T-helper 9 cell (primary cell): ENCODE measurements at places on chromosomes 3 and 15.

DNA sequence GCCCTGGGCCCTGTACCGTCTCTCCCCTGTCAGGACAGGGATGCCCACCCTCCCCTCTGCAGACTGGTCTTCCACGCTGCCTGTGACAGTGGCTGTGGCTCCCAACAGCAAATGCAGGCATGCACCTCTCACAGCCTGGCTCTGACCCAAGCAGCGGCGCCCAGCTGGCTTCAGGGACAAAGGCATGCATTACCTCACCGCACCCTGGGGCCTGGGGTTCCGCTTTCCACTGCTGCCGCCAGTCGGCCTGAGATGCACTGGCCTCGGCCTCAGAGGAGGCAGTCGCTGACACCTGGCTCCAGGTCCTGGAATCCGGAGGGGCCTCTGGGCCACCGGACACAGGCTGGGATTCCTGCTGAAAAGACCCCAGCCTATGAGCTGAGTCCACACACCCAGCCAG is 70.3 kb downstream of the SCN5A start:
- no peak for DNase-seq

- no peak for DNase-seq
Observed at GRCh38 chr15:69685512-69686452, 233.2 kb downstream of the RPLP1 start.

- DNase-seq: no peak
Observed at GRCh38 chr15:31393444-31394091, 66.9 kb downstream of the KLF13 start.

GRCh38 chr3:99418709-99419108 is 219.7 kb upstream of the COL8A1 start:
- no peak for DNase-seq

DNA sequence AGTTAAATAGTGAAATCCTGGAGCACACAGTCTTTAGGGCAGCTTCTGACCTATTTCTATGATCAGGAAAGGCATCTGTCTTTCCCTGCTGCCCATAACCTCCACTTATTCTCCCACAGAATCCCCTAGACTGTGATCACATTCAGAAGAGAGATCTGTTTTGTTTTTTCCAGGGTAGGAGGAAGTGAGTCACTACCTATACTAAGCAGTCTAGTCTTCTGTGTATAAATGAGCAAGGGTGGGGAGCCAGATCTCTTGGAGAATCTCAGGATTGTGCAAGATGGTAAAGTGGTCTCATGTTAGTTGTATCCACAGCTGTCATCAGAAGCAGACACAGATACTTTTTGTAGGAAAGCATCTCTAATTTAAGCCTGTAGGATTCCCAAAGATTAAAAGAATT is 11.8 kb upstream of the FBXO22 start:
- no peak for DNase-seq

- no peak for DNase-seq
Observed at GRCh38 chr3:46673151-46674030, 20.1 kb downstream of the ALS2CL start.

GRCh38 chr3:173586166-173586565 is 188.6 kb downstream of the NLGN1 start:
- DNase-seq: no peak

DNA sequence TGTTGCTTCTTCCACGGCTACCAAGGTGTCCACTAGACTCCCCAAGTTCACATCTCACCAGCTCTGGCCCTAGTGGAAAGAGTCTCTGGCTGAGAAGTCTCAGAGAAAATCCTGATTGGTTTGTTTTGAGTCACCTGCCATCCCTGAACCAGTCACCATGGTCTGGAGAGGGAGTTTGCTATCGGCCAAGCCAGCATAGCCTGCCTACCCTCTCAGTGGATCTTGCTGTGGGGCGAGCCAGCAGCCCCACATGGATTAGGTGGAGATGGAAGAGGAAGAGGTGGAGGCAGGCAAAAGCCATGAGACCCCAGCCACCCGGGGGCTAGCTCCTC is 48.1 kb upstream of the FLNB start:
- no peak for DNase-seq

DNA sequence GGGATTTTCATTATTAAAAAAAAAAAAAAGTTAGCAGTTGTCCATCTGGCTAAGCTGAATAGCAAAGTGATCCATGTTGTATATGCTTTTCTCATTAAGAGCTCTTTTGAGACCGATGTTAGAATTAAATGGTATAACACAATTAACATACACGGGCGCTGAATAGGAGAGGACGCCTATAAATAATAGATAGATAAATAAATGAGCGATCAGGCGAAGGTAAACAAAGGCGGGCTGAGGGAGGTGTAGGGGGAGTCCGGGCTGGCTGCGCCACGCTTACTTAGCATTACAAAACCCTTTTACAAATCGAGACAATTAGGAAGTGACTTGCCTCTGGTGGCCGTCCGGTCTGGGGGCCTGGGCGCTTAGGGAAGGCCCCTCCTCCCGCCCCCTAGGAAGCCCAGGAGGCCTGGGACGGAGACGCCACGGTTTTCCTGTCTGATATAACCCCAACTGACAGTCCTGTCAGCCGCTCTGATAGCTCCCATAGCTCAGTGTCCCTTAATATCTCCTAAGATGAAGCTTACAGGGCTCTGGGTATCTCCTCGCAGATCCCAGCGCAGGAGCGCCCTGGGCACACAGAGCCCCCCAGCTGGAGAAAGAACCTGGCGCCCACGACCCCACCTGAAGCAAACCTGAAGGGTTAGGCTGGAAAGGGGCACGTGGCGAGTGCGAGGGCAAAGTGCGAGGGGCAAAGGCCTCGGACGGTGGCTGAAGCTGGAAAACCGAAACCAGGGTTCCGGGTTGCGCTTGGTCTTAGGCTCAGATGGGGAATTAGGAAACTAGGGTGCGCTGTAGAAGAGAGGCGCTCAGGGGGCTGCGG is 3.6 kb downstream of the SOX14 start:
- no peak for DNase-seq

DNA sequence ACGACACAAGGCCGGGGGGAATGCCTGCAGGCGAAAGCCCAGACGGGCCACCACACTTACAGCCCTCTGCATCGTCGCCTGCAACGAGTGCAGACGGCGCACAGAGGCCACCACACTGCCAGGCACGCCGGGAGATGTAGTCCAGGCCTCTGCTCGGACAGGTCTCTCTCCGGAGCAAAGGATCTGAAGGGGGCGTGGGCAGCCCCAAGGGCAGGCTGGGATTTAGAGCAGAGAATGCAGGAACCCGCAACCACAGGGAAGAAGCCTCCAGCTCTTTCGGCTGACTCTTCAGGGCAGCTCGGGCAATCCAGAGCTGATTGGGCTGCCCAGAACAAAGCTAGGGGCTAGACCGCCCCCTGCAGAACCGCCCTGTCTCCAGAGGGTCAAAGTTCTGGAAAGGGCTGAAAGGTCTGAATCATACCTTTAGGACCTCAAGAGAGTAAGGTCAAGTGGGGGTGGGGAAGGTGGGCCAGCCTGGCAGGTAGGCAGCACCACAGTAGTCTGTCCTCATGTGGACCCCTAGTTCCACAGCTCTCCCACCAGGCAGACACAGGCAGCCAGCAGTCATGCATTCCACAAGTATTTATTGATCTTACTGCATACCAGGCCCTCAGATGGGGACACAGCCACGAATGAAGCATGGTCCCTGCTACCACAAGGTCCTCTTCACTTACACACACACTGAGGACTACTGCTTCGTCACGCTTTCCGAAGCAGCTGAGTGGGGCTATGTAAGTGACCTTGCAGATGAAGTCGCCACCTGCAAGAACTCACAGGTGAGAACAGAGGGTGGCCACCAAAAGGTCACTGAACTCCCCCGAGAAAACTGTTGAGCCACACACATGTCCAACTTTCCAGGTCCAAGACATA is at the start of gene AMT:
TSS of gene AMT (minus strand) at position 95 of the 870 bp plus-strand sequence. CDS start at position 72, 23 bp downstream.
- no peak for DNase-seq

- DNase-seq: no peak
Observed at GRCh38 chr3:134325706-134326105, 48.5 kb downstream of the AMOTL2 start.

DNA sequence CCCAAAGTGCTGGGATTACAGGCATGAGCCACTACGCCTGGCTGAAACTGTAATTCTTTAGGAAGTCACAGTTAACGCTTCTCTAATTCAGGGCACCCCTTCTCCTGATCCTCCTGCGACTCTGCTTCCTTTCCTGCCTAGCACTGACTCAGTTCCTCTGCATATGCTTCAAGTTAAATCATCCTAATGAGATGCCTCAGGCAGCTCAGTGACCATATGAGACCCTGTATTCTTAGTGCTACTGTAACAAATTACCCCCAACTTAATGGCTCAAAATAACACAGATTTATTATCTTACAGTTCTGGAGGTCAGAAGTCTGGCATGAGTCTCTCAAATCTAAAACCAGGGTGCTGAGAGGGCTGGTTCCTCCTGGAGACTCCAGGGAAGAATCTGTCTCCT is 271.8 kb upstream of the LYSMD4 start:
- DNase-seq: no peak

DNA sequence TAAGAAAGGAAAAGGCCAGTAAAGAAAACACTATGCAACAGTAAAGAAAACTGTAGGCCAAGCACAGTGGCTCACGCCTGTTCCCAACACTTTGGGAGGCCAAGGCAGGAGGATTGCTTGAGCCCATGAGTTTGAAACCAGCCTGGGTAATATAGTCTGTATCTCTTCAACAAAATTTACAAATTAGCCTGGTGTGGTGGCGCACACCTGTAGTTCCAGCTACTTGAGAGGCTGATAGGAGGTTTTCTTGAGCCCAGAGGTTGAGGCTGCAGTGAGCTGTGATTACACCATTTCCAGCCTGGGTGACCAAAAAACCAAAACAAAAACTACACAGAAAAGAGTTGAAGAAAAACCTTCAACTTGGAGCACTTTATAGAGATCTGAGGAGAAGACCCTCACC is 31.8 kb downstream of the DAG1 start:
- no peak for DNase-seq

GRCh38 chr3:170346481-170347392 is 10.8 kb upstream of the SKIL start:
- DNase-seq: no peak

DNA sequence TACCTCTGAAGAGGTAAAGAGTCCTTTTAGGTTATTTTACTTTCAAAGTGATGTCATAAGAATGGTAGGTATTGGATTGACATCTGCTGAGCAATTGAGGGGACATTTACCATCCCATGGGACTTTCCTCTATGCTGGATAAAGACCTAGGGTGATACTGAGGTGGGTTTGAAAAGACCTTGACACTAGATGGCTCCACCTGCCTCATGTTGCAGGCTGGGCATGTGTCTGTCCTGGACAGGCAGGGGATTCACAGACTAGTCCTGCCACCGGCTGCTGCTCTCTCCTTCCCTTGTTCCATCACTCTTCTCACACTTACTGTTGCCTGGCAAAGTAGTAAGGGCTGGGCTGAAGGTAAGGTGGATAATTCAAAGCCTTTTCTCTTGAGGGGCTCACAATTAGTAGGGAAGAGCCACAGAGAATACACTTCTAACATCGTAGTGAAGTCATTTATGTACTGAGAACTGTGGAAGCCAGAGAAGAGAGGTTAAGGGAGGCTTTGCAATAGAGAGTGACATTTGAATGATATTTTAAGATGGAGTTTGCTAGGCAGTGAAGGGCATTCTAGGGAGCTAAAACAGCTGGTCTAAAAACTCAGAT is 27.7 kb downstream of the TRAK1 start:
- DNase-seq: no peak

GRCh38 chr3:134287512-134287911 is 36.9 kb upstream of the RYK start:
- no peak for DNase-seq

GRCh38 chr15:47820747-47821319 is 103.5 kb downstream of the SEMA6D start:
- DNase-seq: no peak

GRCh38 chr15:28885630-28886430 is at the start of gene APBA2:
TSS of gene APBA2 (plus strand) at chr15:28885974. CDS start at chr15:29053885, 167,911 bp downstream.
- peak; percentile 23 for DNase-seq

DNA sequence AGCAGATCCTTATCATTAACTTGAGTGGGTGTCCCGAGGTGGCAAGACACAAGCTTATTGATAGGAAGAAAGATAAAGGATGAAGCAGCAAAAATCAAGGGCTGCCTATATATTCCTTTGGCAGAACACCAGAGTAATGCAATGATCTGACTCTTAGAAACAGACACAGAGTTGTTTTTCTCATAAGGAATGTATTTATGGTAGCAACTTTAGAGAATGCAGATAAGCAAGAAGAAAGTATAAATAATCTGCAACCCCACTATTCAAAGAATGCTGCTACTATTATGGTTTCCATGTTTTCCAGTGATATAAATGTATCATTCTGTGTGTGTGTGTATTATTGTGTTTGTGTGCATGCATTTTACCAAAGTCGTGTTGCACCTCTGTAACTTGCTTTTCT is 208.3 kb downstream of the THSD4 start:
- DNase-seq: no peak

GRCh38 chr15:59105854-59106253 is 908 bp downstream of the CCNB2 start:
- no peak for DNase-seq

DNA sequence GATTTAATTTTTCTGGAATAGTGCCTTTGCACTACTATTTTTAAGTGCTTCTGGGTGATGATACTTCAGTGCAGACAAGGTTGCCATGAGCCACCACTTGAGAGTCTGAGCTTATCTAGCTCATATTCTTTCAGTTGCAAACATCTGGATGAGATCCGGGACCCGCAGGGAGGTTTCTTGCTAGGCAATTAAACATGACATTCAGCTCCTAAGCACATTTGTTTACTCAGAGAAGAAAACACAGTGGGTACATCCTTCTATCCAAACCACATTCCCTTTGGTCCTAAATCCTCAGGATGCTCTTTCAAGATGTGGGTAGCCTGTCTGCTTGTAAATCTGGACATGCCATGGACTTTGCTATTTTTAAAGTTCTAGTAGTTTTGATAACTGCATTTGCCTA is 12.0 kb downstream of the PLSCR1 start:
- no peak for DNase-seq

GRCh38 chr15:20344601-20345400 is 196.8 kb downstream of the GOLGA6L6 start:
- no peak for DNase-seq

GRCh38 chr15:96181873-96182301 is 148.6 kb upstream of the NR2F2 start:
- no peak for DNase-seq

DNA sequence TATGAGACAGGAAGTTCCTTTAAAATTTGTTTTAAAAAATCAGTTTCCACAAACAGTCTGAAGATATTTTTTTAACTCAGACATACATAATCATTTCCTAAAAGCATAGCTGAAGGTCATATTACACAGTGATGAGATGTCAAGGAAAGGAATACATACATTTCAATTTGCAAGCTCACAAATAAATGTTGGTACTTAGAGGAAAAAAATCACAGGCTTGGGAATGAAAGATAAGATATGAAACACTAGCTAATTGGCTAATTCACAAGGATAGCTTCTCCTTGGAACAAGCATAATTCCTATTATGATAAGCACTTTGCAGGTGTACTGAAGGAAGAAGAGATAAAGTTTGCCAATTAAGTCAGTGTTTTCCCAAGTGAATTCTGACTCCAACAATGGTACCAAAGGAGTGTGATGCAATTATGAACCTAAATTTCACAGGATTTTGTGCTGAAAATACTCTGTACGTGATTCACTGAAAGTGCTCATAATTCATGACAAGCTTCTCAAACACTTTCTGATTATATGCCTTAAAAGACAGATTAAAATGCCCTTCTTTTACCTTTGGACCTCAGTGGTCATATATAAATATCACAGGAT is 112.4 kb downstream of the FRMD5 start:
- DNase-seq: no peak

GRCh38 chr3:114556657-114557213 is 262.9 kb downstream of the TIGIT start:
- no peak for DNase-seq

- DNase-seq: no peak
Observed at GRCh38 chr3:108171106-108171505, 51.1 kb downstream of the IFT57 start.
